Spinal cord (tissue), 10 donors: ENCODE measurements at places on chromosomes 6 and 20. TPM values are rescaled to one million over a fixed set of nuclear protein-coding genes. Genes with fewer than 3 reads are reported as not detected.

C20orf141 gene
- total RNA-seq: not detected

ADAM33 gene
- total RNA-seq: 45.9 TPM

LY6G6C gene
- not detected for total RNA-seq

XKR7 gene
- total RNA-seq: 3.7 TPM

NMBR gene
- total RNA-seq: 1.5 TPM

- no peak overlapping the region for H3K4me3 ChIP-seq
- H3K4me1 ChIP-seq: peaks cover 28% of the 10 kb centered on the region
- H3K27me3 ChIP-seq: no peaks in the 10 kb centered on the region
These were observed 93.5 kb downstream of the CEBPB start for GRCh38 chr20:50283922-50284810.

GRCh38 chr20:40255365-40255764, 433.7 kb downstream of the MAFB start:
- H3K36me3 ChIP-seq: no peaks in the 10 kb centered on the region
- H3K27me3 ChIP-seq: no peaks in the 10 kb centered on the region
- H3K27ac ChIP-seq: no peak overlapping the region
- H3K4me3 ChIP-seq: no peak overlapping the region
- no peaks in the 10 kb centered on the region for H3K4me1 ChIP-seq
- DNase-seq: no peak

- H3K4me1 ChIP-seq: no peaks in the 10 kb centered on the region
- no peaks in the 10 kb centered on the region for H3K27me3 ChIP-seq
- no peaks in the 10 kb centered on the region for H3K36me3 ChIP-seq
These were observed 458.9 kb downstream of the HACE1 start for GRCh38 chr6:104400844-104401243.

DNA sequence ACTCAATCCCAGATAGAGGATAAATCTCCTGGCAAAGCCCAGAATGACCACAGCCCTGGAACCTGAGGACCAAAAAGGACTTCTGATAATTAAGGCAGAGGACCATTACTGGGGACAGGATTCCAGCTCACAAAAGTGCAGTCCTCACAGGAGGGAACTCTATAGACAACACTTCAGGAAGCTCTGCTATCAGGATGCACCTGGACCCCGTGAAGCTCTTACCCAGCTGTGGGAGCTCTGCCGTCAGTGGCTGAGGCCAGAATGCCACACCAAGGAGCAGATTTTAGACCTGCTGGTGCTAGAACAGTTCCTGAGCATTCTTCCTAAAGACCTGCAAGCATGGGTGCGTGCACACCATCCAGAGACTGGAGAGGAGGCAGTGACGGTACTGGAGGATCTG, 992 bp downstream of the ZSCAN16 start:
- no peak for DNase-seq
- H3K4me1 ChIP-seq: peaks cover 4% of the 10 kb centered on the region
- H3K36me3 ChIP-seq: peaks cover 7% of the 10 kb centered on the region
